Renal cortex interstitium (tissue), 15 donors: ENCODE measurements at places on chromosomes 12 and 14. TPM values are rescaled to one million over a fixed set of nuclear protein-coding genes. Genes with fewer than 3 reads are reported as not detected.

DNA sequence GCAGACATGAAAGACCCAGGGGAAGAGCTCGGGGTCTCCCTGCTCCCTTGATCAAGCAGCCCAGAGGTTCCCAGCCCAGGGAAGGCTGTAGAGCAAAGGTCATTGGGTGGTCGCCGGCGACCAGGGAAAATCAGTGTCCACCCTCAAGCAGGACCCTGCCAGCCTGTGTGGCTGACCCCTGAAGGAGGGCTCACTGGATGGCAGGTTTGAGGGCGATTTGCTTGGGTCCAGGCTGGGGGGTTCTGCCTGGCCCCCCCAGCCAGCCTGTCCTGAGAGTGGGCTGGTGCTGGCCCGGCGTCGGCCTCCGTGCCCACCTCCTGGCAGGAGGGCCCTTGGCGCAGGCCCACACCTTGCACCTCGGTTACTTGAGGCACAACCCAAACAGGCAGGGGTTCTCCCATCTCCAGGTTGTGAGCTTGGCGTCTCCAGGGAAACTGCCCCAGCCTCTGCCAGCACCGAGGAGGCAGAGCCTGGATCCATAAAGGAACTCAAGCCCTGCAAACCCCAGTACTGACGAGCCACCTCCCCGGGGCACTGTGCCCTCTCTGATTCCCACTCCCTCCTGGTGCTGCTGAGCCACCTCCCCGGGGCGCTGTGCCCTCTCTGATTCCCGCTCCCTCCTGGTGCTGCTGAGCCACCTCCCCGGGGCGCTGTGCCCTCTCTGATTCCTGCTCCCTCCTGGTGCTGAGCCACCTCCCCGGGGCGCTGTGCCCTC lies 329.0 kb upstream of the SFSWAP start:
- DNase-seq, result no peak

GPR132 gene
- 0.83 TPM for polyA plus RNA-seq

DEGS2 gene
- 7.7 TPM for polyA plus RNA-seq

REP15 gene
- 2.3 TPM for polyA plus RNA-seq

GRCh38 chr14:95211721-95212504 lies 54.6 kb upstream of the DICER1 start:
- DNase-seq, result no peak

GRCh38 chr12:75815756-75816155 lies 215.8 kb downstream of the PHLDA1 start:
- no peak for DNase-seq

GPR162 gene
- polyA plus RNA-seq, result 28.2 TPM

- DNase-seq, result no peak
These were observed 57.5 kb downstream of the RASSF3 start for GRCh38 chr12:64667793-64668192.

TMEM229B gene
- 2.5 TPM for polyA plus RNA-seq

DNA sequence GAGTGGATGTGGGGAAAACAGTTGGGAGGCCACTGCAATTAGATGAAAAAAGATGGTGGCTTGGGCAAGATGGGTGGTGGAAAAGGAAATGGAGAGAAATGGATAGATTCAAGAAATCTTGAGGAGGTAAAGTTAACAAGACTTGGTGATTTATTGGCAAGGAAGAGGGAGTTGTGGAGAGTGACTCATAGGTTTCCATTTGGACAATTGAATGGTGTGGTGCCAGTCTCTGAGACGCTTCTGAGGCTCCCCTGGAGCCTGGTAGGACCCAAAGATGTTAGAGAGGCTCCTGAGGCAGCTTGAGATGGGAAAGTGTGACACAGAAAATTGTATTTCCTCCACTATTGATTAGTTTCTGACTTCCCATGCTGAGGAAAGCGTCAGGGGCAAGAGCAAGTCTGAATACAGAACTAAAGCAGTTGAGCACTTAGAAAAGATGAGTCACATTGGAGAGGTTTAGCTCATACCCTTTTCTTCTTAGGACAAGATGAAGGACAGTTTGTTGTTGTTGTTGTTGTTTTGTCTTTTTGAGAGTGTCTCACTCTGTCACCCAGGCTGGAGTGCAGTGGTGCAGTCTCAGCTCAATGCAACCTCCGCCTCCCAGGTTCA lies 4.5 kb downstream of the PRPF40B start:
- no peak for DNase-seq

KERA gene
- polyA plus RNA-seq, result not detected

DNA sequence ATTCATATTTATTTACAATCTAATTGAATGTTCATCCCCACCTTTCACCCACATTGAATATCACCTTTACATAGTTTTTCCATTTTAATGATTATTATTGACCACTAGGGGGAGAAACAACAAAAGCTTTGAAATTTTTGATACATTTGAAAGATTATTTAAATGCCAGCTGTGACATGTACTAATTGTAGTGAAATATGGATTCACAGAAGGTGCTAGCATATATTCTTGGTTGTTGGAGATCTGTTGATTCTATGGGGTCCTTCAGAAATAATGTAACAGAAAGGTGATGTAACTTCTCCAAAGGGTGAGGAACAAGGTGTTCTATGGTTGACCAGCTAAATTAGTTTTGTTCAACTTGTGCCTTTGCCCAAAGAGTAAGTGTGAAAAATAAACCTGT lies 22.4 kb upstream of the GPR33 start:
- DNase-seq, result no peak
